ENCODE measurements at places on chromosomes 2 and 18.

- DNase-seq, result no peak
These were observed 214.5 kb upstream of the SALL3 start for GRCh38 chr18:78765142-78765541.

- no peak for DNase-seq
These were observed 321.1 kb downstream of the PIK3C3 start for GRCh38 chr18:42275949-42276730.

DNA sequence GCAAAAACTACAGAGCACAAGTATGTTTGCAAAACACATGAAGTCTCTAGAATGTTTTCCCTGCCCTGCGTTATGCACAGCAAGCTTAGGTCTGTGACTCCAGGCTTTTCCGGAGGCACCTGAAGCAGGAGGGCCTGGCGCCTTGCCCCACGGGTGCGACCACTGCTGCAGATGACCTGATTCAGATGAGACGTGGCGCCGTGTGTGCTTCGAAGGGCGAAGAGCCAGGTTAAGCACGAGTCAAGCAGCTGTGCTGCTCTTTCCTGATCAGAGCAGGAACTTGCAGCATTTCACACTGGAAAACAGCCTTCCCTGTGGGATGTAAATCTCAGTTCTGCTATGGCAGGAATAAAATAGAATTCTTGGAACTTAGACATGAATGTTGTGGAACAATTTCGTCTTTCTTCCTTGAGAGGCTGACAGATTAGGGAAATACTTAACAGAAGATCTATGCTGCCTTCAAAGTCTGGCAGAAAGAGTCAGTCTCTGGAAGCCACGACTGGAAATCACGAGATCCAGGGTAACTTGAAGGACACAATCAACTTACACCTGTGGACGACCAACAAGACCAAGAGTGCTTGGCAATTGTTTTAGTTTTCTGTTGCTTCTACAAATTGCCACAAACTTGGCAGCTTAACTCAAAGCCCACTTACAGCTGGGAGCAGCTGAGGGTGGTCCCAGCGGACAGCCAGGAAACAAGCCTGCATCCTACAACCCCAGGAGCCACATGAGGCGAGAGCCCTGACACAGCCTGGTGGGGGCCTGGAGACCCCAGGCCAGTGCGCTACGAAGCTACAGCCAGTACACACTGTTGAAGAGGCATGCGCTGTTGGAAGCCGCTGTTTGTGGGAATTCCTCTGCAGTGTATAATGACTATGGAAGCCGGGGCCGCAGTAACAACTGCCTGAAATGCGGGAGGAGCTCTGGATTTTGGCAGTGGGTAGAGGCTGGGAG is 42.9 kb downstream of the EIPR1 start:
- no peak for DNase-seq

DNA sequence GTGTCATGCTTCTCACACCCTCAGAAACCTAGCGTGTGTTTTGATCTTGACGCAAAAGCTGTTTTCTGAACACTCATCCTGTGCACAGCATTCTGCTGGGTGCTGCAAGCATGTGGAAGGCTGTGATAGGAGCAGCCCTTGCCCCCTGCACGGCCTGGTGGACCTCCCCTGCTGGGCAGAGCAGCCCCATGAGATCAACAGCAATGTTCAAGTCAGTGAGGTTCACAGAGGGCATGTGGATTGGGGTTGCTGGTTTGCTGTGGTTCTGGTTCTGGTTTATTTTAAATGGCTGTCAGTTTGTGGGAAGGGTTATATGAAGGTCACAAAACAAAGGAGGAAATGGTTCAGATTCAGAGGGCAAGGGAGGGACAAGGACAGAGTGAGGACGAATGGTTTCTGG is 71.3 kb downstream of the SOWAHC start:
- DNase-seq, result no peak

- DNase-seq, result no peak
These were observed 14.6 kb downstream of the G6PC2 start for GRCh38 chr2:168915441-168916330.

GRCh38 chr2:221602938-221603337 is 30.8 kb upstream of the EPHA4 start:
- DNase-seq, result no peak
